GM13977 (cell line): ENCODE measurements at places on chromosomes 2 and 18.

- DNase-seq: no peak
These were observed 36.9 kb upstream of the MEX3C start for GRCh38 chr18:51234117-51235008.

DNA sequence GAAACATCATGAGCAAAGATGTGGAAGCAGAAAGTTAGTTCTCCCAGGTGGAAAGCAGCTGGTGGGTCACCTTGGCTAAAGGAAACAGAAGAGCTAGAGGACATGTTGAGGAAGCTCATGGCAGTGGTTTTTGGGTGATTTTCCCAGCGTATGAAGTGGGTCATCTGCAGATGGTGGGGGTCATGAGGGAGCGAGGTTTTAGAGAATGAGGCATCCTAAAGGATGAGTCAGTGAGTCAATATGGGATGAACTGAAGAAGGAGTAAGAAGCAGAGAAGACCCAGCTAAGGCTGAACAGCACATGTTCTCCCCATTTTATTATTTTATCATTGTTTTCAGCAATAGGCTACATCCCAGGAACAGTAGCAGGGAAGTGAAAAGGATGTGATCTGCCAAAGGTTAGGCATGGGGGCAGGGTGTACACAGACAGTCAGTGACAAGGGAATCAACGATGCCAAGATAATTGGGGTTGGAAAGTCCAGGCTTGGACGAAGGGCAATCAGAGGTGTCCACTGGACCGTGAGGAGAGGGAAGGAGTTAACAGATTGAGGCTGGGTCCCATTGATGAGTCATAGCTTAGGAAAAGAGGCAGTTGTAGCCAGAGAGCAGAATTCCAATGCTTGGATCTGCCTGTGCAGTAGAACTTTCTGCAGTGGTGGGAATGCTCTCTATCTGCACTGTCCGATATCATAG is 289.3 kb upstream of the RAB12 start:
- DNase-seq: no peak

GRCh38 chr18:72866901-72867745 is 664 bp downstream of the NETO1 start:
- DNase-seq: peak; percentile 38

DNA sequence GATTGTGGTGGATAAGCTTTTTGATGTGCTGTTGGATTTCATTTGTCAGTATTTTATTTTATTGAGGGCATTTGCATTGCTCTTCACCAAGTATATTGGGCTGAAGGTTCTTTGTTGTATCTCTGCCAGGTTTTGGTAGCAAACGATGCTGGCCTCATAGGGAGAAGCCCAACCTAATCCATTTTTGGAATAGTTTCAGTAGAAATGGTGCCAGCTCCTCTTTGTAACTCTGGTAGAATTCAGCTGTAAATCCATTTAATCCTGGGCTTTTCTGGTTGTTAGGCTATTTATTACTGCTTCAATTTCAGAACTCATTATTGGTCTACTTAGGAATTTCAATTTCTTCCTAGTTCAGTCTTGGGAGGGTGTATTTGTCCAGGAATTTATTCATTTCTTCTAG is 309.8 kb upstream of the SETBP1 start:
- DNase-seq: no peak

GRCh38 chr18:67402543-67402942 is 114.0 kb downstream of the DSEL start:
- no peak for DNase-seq

GRCh38 chr2:82344670-82345069 is 2040.1 kb upstream of the LRRTM1 start:
- no peak for DNase-seq

- DNase-seq: no peak
These were observed 2.0 kb downstream of the MAP3K20 start for GRCh38 chr2:173077506-173078177.
